ENCODE measurements at places on chromosomes 3 and 15. TPM values are rescaled to one million over a fixed set of nuclear protein-coding genes. Genes with fewer than 3 reads are reported as not detected.
A peak's percentile ranks its signal among the peaks of the same experiment; 100 is the strongest.

AGBL1 gene
- not detected for polyA plus RNA-seq

ADCY5 gene
- 14.5 TPM for polyA plus RNA-seq

SMAD3 gene
- polyA plus RNA-seq, result 7.8 TPM

CHST2 gene
- 5.2 TPM for polyA plus RNA-seq

ANP32A gene
- 214 TPM for polyA plus RNA-seq

SYNM gene
- polyA plus RNA-seq, result 20.2 TPM

TM6SF1 gene
- polyA plus RNA-seq, result 2.7 TPM

CCRL2 gene
- polyA plus RNA-seq, result 0.53 TPM

LRRC34 gene
- 2.9 TPM for polyA plus RNA-seq

FILIP1L gene
- 2.8 TPM for polyA plus RNA-seq

MESP2 gene
- polyA plus RNA-seq, result 1.6 TPM

DNA sequence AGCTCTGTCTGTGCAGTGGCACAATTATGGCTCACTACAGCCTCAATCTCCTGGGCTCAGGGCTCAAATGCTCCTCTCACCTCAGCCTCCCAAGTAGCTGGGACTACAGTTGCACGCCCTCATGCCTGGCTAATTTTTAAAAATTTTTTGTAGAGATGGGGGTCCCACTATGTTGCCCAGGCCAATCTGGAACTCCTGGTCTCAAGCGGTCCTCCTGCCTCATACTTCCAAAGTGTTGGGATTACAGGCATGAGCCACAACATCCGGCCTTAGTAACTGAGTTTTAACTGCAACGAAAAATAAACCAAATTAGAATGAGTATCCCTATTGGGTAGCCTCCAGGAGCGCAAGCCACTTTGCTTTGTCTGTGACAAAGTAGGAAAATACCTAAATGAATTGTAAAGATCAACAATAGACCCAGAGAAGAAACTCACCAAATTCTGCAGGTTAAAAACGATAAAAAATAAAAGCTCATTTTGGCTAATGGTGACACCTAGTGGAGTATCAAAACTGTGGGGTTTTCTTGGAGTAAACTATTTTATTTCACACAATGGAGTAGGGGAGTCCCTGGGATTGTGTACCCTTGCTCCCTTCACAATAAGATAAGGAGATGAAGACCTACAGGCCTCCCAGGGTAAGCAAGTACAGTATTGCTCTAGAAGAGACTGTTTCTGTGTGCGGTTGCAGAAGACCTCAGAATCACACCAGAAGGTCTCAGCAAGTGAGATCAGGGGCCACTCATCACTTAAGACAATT, 21.0 kb upstream of the CA12 start:
- peak; percentile 51 for DNase-seq

DNA sequence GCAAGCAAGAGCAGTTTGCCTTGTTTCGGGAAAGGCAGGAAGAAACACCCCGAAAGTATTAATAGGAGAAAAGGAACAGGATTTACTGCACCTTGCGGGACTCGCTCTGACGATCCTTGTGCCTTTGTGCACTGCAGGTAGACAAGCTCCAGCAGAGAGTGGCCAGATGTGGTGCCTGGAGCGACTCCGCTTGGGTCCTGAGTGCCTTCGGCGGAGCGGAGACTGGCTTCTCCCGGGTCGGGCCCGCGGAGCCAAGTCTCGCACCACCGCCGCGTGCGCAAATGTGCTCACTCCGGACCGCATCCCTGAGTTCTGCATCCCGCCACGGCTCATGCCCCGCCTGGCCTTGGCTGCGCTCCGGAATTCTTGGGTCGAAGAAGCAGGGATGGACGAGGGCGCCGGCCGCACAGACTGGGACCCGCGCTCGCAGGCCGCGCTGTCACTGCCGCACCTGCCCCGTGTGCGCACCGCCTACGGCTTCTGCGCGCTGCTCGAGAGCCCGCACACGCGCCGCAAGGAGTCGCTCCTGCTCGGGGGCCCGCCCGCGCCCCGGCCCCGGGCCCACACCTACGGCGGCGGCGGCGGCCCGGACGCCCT, 769 bp downstream of the C2CD4A start:
- DNase-seq, result no peak

DNA sequence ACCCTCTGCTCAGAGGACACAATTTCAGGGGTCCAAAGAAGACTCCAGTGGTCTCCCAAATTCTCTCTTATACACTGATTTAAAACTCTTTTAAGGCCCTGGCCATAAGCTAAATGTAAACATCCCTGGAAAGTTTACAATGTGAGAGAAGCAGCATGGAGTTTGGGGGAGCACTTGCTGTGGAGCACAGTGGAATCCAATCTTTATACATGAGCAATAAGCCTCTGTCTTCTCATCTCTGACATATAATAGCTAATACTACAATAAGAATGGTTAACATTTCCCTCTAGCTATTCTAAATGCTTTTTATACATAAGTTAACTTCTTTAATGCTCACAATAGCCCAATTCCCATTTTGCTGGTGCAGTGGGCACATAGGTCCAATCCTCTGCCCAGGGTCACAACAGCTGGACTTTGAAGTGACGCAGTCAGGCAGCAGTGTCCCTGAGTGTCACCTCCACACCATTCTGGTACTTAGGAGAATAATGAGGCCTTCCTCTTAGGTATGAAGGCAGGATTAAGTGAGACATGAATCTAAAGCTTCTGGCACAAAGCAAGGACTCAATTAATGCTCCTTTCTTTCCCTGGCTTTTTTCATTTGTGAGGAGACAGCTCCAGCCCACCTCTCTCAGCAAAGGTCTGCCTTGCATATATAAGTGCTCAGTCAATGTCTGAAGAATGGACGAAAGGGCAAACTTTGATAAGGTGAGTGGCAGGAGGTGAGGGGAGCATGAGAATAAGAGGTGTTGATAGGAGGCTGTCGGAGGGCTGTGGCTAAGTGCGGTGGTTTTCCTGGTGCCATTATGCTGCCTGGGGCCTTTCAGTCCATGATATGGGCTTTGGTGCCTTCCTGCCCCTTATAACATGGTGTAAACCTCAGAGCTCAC, 26.3 kb downstream of the CCNL1 start:
- DNase-seq, result no peak

DNA sequence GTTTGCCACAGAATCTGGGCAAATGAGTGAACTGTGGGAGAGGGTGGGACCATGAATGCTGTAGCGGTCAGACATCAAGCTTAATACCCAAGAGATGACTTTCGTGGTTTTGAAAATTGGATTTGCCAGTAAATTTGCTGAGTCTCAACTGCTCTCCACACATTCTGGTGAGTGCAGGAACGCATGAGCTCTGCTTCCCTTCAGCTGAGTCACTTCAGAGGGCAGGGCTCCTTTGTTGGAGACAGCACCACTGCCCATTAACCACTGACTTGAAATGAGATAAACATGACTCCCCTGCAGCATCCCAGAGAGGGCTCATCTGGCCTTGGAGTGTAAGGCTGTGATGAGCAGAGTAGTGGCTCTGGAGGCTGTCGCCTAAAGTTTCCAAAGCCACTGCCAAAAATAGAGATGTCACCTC, 22.6 kb downstream of the RARRES1 start:
- no peak for DNase-seq

DNA sequence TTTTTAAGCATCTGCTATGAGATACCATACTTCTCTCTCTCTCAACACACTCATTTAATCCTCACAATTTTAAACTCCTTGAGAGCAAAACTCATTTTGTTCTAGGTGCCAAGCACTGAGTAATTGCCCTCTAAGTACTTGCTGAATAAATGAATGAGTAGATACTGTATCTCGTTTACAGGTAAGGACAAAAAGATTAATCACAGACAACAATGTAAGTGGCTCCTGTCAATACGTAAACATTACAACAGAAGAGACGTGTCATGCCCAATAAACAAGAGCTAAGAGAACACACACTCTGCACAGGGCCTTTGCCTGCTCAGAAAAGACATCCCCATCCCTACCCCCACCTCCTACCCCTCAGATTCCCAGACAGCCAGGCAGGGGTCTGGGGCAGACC, 59.8 kb downstream of the CHSY1 start:
- DNase-seq, result no peak

DNA sequence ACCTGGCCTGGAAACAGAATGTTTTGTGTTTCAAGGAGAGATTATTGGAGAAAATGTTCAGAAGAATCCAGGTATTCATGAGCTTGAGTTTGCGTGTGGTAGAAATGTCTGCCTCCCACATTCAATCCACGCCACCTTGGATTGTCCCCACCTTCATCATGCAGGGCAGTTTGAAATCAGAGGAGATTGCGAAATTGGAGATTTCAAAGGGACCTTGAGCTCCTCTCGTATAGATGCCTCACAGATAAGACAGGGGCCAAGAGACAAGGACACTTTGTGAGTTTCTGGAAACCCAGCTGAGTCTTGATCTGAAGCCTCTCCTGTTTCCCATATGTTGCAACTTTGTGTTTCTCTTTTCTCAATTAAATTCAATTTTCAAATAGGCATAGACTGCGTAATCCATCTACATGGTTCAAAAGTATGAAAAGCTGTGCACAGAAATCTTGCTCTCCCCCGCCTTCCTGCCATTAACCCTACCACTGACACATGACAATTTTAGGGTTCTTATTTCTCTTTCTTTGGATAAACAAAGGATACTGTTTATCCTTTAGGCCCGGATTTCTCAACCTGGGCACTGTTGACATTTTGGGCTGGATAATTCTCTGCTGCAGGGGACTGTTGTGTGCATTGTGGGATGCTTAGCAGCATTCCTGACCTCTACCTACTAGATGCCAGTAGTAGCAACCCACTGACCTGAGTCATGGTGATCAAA, 53.8 kb downstream of the CMTM8 start:
- no peak for DNase-seq

DNA sequence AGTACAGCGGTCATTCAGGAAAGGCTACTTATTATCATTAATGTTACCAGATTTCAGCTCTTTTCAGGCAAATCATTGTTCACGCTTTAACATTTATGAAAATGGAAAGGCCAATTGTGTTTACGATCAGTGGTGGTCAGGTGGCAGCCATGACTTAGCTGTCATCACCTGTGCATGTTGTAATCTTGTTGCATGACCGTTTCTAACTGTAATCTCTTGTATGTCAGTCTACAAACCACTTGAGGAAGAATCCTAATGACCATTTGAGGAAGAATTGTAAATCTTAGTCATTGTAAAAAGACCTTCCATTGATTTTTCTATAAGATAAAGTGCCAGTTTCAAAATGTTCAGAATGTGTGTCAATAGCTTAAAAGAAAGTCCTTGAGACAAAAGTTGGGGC, 100.4 kb downstream of the SERPINI1 start:
- no peak for DNase-seq

DNA sequence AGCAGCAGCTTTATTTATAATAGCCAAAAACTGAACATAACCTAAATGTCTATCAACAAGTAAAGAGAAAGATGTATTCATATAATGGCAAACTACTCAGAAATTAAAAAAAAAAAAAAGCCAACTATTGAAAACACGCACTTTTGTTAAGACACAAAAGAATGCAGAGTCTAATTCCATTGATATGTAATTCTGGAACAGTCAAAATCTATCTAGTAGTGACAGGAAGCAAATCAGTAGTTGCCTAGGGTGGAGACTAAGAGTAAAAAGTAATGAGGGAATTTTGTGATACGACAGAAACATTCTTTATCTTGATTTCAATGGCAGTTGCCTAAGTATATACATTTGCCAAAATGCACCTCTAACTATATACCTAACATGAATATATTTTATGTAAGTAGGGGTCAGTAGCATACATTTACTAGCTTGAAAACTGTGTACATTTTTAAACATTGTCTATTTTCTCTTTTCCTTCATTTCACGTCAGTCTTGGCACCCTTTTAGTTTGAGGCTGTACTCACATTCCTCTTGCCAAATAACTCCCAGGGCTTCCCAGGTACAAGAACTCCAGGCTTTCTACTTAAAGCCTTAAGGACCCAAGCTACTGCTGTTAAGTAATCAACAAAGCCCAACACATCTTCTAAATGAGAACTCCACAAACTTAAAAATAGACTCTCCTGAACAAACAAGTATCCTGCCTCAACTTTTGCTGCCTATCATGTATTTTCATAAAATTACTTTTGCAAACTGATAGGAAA, 54.7 kb downstream of the ADAM10 start:
- no peak for DNase-seq

- no peak for DNase-seq
Measured at GRCh38 chr3:18046131-18046915, 303.9 kb upstream of the TBC1D5 start.

- no peak for DNase-seq
Measured at GRCh38 chr3:185517387-185518130, 18.7 kb upstream of the TMEM41A start.

- no peak for DNase-seq
Measured at GRCh38 chr3:133572158-133573053, 1.1 kb upstream of the CDV3 start.

DNA sequence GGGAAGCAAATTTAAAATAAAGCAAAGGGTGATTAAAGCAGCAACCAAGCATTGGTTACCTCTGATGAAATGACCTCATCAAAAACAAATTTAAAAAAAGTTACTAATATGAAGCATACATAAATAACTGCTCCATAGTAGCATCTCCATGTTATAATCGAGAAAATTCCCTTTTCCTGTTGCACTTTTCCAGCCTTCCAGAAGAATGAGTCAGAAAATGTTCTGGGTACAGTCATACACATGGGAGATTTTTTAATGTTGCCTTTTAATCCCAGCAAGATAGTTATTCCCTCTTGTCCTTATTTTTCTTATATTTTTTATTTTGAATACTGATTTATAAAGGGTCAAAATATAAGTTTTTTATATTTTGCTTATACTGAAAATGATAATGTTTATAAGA, 2.6 kb upstream of the TMCO5A start:
- DNase-seq, result no peak

GRCh38 chr15:96421178-96421601, 90.7 kb downstream of the NR2F2 start:
- no peak for DNase-seq

- DNase-seq, result no peak
Measured at GRCh38 chr15:55823699-55824340, 80.9 kb upstream of the PRTG start.

DNA sequence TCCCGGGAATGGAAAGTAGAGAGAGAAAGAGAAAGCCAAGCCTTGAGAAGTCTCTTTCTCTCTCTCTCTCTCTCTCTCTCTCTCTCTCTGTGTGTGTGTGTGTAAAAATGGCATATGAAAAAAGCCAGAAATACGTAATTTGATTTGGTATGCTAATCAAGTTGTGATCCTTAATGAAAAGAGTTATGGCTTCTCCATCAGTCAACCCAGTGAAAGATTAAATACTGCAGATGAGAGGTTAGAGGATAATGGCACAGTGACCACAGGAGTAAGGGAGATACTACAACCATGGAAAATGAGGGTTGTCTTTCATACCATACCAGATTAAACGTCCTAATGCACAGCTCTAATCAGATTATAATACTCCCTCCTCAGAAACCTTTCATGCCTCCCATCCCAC, 193.5 kb upstream of the SOX2 start:
- DNase-seq, result no peak

Measured in brain (organoid and tissue), 16 donors.